ENCODE measurements at places on chromosomes 6 and 20.

GRCh38 chr6:51648236-51648635 lies 439.2 kb downstream of the PKHD1 start:
- no peak for DNase-seq

- no peak for DNase-seq
Measured at GRCh38 chr6:169990095-169991030, 238.9 kb downstream of the ERMARD start.

- no peak for DNase-seq
Measured at GRCh38 chr6:90596967-90597539, 10.2 kb upstream of the MAP3K7 start.

GRCh38 chr20:47054945-47055344 lies 160.3 kb downstream of the EYA2 start:
- no peak for DNase-seq

GRCh38 chr20:31790401-31790800 lies 28.8 kb upstream of the MYLK2 start:
- DNase-seq: no peak

GRCh38 chr6:95318137-95318536 lies 259.2 kb upstream of the MANEA start:
- DNase-seq: no peak

GRCh38 chr6:143684486-143684885 lies 6.7 kb downstream of the PHACTR2 start:
- DNase-seq: no peak

- peak; percentile 81 for DNase-seq
Measured at GRCh38 chr6:168007592-168008338, 10.3 kb downstream of the KIF25 start.
